ENCODE measurements at places on chromosomes 2 and 18.

- no peak for DNase-seq
Measured at GRCh38 chr18:10401521-10401920, 52.9 kb upstream of the APCDD1 start.

DNA sequence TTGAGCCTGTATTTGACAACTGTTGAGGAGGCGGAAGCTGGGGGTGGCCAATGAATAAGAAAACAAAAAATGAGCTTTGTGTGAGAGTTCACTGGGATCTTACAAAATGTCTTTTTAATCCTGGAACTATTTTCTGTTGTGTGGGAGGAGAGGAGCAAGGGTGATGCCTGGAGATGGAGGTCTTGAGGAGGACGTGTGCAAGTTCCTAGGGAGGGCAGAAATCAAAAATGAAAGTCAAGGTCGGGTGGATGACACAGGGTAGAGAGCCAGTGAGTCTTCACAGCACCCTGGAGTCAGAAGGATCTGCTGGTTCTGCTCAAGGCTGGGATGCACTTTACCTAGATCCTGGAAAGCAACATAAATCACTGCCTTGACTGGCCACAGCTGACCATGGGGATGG, 180.3 kb upstream of the PKDCC start:
- no peak for DNase-seq

- no peak for DNase-seq
Measured at GRCh38 chr2:37291680-37292079, 33.0 kb downstream of the PRKD3 start.

DNA sequence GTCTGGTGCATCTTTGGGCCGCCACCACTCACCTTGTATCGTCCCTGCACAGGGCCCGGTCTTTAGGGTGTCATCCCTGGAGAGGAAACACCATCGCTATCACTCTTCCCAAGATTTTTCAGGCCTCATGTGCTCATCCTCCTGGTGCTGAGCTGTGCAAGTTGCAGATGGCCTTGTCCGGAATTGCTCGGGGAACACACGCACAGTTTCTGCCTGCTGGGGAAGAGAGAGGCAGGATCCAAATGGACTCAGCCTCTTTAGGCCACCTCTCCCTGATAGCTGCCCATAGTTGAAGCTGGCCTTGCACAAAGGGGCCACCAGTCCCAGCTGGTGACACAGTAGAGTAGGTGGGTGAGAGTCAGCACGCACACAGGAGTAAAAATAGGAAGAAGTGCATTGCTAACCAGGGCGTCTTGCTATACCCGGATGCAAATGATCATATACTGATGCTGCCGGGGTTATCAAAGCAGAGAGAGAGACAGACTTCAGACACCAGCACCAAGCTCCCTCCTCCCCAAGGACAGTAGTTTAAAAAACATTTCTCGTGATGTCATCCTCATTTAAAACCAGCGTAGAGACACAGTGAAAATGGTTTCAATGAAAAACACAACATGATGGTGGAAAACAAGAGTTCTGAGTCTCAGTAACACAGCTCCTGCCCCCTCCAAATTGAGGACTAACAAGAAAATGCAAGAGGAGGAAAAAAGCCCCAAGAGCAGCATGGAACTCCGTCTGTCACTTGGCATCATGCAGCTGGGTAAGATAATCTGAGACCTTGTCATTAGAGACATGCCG, 147.5 kb upstream of the NCK2 start:
- DNase-seq: no peak

DNA sequence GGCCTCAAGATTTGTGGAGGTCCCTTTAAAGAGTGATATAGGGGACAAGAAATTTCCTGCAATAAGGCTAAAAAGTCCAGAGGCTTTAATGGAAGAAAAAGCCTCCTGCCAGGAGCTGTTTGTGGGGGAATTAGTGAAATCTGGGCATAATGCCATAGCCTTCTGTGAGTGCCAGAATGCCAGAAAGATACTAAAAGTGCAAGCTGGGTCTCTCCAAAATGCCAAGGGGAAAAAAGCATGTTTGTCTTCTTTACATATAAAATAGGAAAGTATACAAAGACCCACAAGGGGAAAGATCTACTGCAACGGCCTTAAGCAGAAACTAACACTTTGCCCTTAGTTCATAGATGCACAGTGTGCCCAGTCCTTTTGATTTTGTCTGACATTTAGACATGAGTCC, 647.7 kb upstream of the ZNF804A start:
- DNase-seq: no peak

GRCh38 chr2:176997074-176997791, 215.4 kb upstream of the HNRNPA3 start:
- no peak for DNase-seq
